CD8-positive, alpha-beta memory T cell (primary cell): ENCODE measurements at places on chromosomes 2 and 18. TPM values are rescaled to one million over a fixed set of nuclear protein-coding genes. Genes with fewer than 3 reads are reported as not detected.

Gene G6PC2
- not detected for polyA plus RNA-seq

- no peak for DNase-seq
These were observed 312.0 kb downstream of the GPD2 start for GRCh38 chr2:156748221-156748620.

DNA sequence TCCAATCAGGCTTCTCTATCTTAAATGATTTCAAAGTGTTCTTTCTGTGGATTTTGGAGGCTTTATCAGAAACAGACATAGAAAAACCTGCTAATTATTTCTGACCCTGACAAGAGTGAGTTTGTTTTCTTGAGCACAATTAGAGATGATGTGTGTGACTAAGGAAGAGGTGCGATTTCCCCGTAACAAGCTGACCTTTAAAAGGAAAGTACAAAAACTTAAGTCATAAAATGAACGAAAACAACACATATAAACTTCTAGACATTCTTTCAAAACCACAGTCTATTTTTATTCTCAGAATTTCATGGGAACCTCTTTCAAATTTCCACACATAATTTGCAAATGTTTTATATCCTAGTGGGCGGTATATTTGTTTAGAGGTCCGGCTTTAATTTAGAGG is 604.8 kb downstream of the CPS1 start:
- no peak for DNase-seq

GRCh38 chr2:233075141-233075965 is 15.2 kb downstream of the INPP5D start:
- no peak for DNase-seq

Gene SCN1A
- not detected for polyA plus RNA-seq

DNA sequence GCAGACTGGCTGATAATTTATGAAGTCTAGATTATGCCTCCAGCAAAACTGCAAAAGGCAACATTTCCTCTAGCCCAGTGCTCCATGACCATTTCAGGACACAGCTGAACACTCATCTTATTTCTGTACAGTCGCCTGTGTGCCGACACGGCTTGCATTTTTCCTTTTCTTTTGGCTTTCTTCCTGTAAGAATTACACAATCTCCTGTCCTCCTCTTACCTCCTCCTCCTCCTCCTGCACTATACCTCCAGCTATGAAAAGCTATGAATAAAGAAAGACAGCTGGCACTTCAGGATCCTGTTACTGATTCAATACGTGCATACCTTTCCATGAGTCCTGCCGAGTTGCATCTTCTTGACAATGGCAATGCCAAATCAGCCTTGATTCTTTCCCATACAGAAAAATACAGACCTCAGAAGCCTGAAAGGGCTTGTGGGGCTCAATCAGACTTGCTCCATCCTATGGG is 32.2 kb upstream of the TRIB2 start:
- DNase-seq: no peak

DNA sequence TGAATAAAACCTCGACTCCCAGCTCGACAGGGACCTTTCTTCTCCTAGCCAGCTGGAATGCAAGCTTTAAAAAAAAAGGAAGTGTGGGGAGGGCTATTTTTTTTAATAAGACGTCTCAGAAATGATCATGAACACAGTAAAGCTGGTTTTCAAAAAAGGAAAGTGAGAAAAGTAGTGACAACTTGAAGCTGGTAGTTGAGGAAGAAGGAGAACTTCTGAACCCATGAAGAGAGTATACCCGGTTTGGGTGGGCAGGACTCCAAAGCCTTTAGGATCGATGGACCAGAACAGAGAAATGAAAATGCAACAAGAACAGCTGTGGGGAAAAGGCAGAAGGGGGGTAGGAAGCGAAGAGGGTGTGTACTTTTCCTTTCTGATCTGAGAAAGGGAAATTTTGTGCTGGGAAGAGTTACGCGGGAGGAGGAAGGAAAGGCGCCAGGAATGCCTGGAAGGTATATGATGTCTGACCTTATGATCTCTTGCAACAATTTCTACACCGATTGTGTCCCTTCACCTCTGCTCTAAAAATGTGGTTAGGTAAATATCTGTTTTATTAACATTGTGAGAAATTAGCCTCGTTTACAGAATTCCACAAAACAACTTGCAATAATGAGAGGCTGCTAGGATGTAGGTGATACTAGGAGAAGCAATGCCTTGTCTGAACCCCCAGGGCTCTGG is 22.6 kb upstream of the CYP1B1 start:
- no peak for DNase-seq

DNA sequence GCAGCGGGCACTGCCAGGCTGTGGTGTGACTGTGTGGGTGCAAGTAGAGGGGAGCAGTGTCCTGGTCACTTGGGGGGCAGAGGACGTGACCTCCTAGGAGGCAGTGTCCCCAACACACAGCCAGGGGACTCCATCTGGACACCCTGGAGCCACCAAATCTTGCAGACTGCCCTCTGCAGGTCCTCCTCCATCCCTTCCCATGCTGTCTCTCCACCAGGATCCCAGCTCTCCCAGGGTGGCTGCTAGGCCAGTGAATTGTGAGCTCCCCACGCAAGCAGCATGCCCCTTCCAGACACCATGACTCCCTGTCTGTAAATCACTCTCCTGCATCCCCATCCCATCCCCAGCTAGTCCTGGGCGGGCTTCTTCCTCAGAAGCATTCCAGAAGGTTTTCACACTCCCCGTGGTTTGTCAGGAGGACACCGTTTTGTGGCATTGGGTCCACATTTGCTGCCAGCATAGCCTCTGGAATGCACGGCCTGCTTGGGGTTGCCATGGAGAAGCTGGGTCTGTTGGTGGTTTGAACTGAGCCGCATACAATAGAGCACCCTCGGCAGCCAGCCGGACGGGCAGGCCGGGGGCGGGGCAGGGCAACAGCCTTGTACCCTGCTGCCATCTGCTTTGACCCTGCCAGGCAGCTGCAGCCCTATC is 210.7 kb downstream of the KLHL29 start:
- DNase-seq: no peak
